Breast epithelium (tissue), 4 donors: ENCODE measurements at places on chromosomes 13 and 19. TPM values are rescaled to one million over a fixed set of nuclear protein-coding genes. Genes with fewer than 3 reads are reported as not detected.

ZNF567 gene
- 15.1 TPM for total RNA-seq

PODNL1 gene
- total RNA-seq = 0.80 TPM

CYP2A7 gene
- not detected for total RNA-seq

WDR88 gene
- not detected for total RNA-seq

POMP gene
- 72.5 TPM for total RNA-seq

C1QTNF9B gene
- total RNA-seq = not detected

KCNRG gene
- total RNA-seq = 2.6 TPM

CDKN2D gene
- total RNA-seq = 9.4 TPM

PSG11 gene
- not detected for total RNA-seq

GRCh38 chr13:38954291-38954690, 36.3 kb downstream of the STOML3 start:
- DNase-seq = no peak

DNA sequence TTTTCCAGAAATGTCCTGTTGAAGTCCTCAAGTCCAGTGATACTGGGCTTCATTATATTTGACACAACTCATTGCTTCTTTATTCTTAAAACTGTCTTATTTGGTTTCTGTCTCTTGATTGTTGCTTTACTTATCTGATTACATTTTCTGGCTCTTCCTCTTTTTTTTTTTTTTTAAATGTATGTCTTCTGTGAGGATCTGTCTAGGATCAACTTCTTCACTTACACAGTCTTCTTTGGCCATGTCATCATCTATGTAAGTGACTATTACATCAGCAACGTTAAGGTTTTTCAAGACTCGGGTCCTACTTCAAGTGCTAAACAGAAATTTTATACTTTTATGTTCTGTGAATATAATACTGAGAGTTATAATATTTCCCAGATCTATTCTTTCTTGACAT, 162.1 kb downstream of the PDS5B start:
- DNase-seq = no peak

DNA sequence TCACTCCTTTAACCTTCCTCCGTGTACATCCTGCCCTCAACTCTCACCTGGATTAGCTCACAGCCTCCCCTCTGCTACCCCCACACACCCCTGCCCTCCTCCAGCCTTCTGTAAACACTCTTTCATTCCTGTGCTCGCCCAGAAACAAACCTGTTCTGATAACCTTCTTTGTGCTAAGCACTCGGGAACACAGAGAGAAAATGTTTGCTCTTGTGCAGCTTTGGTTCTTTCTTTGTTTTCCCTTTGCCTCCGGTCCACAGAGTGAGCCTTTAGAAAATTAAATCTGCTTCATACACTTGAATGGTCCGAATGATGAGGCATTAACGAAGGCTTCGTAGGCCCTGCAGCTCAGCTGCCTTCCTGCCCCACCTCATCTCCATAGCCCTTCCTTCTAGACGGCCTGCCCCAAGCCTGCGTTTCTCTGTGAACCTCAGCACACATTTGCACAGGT, 6.6 kb upstream of the ZDHHC20 start:
- no peak for DNase-seq

DNA sequence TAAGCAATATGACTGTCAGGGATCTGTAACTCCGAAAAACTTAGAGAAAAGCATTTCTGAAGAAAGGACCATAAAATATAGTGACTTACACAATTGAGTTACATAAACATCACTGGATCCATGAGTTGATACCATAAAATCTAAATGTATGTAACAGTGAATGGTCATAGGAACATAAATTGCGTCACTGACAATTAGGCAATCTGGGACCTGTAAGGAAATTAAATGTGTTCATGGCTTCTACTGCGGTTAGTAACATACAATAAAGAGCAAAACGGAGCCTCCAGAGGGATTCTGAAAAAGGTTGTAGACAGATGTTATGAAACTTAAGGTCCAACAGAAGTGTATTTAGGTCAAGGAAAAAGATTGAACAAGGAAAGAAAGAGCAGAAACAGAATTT, 27.1 kb downstream of the POU4F1 start:
- DNase-seq = no peak

- no peak for DNase-seq
Measured at GRCh38 chr19:9058905-9059667, 27.8 kb upstream of the OR1M1 start.

DNA sequence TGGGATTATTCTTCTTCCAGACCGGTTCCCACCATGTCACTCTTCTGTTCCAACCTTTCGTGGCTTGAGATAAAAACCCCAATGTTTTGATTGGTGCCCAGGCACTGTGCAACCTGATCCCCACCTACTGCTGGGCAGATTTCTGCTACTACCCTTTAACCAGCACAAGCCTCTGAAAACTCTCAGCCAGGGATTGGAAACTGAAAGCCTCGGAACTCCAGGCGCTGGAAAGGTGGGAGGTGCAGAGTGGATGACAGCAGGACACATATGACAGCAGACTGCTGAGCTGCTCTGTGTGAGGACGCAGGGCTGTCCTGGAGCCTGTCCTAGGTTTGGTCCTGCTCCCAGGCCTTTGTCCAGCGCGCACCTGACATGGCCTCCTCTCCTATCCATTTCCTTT, 68.5 kb upstream of the GTF3A start:
- no peak for DNase-seq

- DNase-seq = no peak
Measured at GRCh38 chr19:6551607-6552450, 21.0 kb downstream of the TNFSF9 start.

- peak; percentile 90 for DNase-seq
Measured at GRCh38 chr19:45092747-45093678, at the start of gene PPP1R37. Gene PPP1R37 (plus strand): TSS chr19:45093179. CDS start chr19:45093326, 147 bp downstream.

DNA sequence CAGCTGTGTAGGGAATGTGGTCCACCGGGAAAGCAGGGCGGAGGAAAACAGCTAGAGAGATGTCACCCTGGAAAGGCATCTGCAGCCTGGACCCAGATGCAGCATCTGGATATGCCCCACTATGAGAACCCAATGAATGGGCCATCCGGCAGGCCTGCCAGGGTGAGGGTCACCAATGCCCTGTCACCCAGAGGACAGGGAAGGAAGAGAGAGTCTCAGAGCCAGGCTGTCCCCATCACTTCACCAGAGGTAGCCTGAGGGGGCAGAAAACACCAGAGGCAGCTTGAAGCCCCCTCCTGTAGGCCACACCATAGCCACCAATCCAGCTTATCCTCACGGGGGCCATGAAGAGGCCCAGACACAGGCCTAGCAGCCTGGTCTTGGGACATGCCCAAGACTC, 118.8 kb downstream of the TUBA3C start:
- no peak for DNase-seq

DNA sequence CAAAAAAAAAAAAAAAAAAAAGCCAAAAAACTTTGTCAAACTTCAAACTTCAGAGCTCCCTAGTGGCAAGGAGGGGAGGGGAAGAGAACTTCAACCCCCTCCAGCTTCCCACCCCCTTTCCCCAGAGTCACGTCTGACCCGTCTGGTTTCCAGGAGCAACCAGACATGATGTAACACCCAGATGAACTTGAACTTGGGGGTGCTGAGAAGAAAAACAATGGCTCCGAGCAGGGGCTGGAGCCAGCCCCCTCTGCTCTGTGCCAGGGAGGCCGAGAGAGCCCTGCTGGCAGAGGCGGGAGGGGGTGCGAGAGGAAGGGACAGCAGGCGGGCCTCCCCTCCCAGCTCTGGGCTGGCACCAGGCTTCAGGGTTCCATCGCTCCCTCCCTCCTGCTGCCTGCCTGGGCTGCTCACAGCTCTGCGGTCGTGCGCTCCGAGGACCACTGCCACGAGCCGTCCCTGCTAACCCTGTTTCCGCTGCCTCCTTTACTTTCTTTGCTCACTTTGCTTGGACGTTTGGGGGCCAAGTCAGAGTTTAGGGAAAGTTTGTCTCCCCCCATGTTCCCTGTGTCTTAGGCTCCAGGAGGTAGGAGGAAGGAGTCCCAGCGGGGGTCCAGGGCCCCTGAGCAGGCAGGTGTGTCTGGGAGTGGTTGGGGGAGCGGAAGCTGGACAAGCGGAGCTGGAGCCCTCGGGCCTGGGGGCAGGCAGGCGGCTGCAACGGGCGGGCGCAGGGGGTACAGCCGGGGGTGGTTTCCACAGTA, 11.1 kb downstream of the LYL1 start:
- DNase-seq = peak; percentile 84

- DNase-seq = no peak
Measured at GRCh38 chr13:23778879-23779278, 110.3 kb downstream of the MIPEP start.

- DNase-seq = no peak
Measured at GRCh38 chr13:113840541-113841352, 23.1 kb downstream of the GAS6 start.

- no peak for DNase-seq
Measured at GRCh38 chr13:78241278-78241919, 322.8 kb upstream of the EDNRB start.

DNA sequence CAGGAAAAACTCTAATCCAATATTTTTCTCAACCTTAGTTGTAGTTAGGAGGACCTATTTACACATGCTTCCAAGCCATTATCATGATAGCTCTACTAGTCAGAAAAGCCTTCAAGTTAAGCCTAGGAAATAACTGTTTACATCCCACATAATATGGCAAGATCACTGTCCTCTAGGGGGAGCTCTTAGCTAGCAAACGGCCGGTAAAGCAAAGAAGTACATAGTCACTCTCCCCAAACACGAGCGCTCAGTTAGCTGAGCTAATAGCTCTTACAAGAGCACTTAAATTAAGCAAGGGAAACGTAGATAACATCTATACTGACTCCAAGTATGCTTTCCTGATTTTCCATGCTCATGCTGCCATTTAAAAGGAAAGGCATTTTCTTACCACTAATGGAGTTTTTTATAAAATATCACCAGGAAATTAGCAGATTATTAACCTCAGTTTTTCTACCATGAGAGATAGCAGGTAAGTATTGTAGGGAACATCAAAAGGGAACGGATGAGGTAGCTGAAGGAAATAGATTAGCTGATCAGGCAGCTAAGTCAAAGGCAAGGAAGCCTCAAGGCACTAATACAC, 100.6 kb upstream of the PABPC3 start:
- DNase-seq = no peak

- DNase-seq = no peak
Measured at GRCh38 chr13:81671064-81671463, 1330.1 kb upstream of the SPRY2 start.

DNA sequence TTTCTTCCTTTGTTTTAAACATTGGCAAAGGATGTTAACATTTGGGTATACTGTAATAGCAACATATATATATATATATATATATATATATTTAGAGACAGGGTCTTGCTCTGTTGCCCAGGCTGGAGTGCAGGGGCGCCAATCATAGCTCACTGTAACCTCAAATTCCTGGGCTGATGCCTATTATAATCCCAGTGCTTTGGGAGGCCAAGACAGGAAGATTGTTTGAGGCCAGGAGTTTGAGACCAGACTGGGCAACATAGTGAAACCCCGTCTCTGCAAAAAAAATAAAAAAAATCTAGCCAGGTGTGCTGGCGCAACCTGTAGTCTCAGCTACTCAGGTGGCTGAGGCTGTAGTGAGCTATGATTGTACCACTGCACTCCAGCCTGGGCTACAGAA, 5.4 kb downstream of the BLVRB start:
- no peak for DNase-seq

DNA sequence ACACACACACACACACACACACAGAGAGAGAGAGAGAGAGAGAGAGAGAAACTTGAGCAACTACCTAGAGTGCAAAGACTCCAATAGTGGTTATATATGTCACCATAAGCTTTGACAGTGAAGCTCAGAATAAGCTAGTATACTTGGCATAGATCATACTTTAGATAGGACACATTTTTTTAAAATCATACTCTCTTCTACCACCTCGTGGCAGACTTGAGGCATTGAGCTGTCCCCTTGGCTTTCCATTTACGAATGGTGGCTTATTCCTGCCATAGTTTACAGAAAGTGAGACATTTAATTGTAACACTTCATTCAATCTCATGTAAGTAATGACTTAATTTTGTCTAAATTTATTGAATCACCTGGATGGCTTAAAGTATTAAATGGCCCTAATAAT, 108.2 kb downstream of the EDNRB start:
- no peak for DNase-seq

GRCh38 chr13:95355494-95355893, 54.2 kb upstream of the ABCC4 start:
- no peak for DNase-seq

GRCh38 chr19:38744874-38745273, 600 bp upstream of the CAPN12 start:
- DNase-seq = no peak

GRCh38 chr13:97224544-97225300, 2.6 kb downstream of the MBNL2 start:
- DNase-seq = peak; percentile 68

GRCh38 chr19:2327773-2328400, 499 bp downstream of the LSM7 start:
- DNase-seq = no peak

GRCh38 chr13:43664700-43665191, 122.0 kb downstream of the ENOX1 start:
- DNase-seq = no peak

DNA sequence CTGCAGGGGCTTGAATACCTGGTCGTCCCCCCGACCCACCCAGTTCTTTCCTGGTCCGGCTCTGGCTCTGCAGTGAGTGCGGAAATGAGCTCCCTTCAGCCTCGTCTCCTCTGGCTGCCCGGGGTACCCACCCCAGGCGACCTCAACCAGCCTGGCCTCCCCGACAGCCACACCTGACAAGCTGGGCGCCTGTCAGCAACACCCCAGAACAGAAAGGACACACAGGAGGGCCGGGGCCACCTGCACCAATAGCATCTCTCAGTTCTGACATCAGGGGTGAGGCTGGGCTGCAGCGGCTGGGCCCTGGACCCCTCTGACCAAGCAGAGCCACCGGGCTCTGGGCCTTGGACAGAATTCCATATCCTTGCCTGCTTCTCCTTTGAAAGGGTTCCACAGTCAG, 19.7 kb downstream of the SUGP1 start:
- no peak for DNase-seq

- DNase-seq = no peak
Measured at GRCh38 chr19:16032509-16033135, 43.7 kb upstream of the TPM4 start.

GRCh38 chr13:30702006-30702405, 33.3 kb upstream of the ALOX5AP start:
- no peak for DNase-seq

DNA sequence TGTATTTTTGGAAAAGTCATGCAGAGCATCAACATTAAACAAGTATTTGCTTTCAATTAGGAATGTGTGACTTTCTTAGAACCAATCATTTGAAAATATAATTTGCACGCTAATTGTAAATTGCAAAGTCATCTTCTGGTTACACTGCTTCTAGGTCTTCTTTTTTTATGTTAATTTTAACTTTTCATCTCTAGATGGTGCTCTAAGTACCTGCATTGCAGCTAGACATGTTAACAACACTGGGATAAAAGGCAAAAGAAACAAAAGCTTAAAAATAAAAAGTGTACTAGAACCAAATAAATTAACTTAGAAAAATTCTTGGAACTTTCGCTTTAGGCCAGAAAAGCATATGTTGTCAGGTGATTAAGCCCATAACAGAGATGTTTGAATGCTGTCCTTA, 2758.2 kb downstream of the PCDH9 start:
- DNase-seq = no peak

DNA sequence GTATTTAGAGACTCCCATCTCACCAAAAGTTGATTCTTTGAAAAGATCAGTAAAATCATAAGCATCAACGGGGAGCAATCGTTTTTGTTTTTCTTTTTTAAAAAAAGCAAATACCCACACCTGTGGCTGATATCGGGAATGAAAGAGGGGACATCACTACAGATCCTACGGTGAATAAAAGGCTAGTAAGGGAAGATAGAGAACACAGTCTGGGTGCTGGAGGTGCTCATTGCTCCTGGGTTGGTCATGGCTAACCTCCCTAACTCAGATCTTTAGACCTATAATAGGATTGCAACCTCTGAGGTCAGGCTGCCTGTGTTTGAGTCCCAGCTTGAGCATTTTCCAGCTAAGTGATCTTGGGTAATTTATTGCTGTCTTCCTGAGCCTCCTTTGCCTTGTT, 1.1 kb downstream of the EHD2 start:
- no peak for DNase-seq
